Fibroblast of villous mesenchyme (primary cell): ENCODE measurements at places on chromosomes 3 and 15. TPM values are rescaled to one million over a fixed set of nuclear protein-coding genes. Genes with fewer than 3 reads are reported as not detected.

Gene DZIP1L
- 51.5 and 52.7 TPM in 2 replicates for total RNA-seq

Gene KNG1
- not detected in 2 replicates for total RNA-seq

Gene COL8A1
- 324 and 401 TPM in 2 replicates for total RNA-seq

Gene CASR
- total RNA-seq: not detected in 2 replicates

- peak; percentile 33 for DNase-seq
These were observed 47.8 kb upstream of the C3orf70 start for GRCh38 chr3:185200639-185201038.

Gene GOLGA6L4
- total RNA-seq: 1.3 TPM in 2 replicates

Gene BRPF1
- 15.5 and 17.3 TPM in 2 replicates for total RNA-seq

Gene ETV5
- 43.8 and 54.8 TPM in 2 replicates for total RNA-seq

- DNase-seq: no peak
These were observed 17.9 kb upstream of the FAM81A start for GRCh38 chr15:59420108-59420507.

Gene GHSR
- total RNA-seq: not detected in 2 replicates

Gene PLA2G4D
- total RNA-seq: not detected in 2 replicates

- no peak for DNase-seq
These were observed 90.0 kb downstream of the TGFBR2 start for GRCh38 chr3:30696403-30696819.

GRCh38 chr3:150005243-150006112, 34.8 kb upstream of the PFN2 start:
- DNase-seq: peak; percentile 45

- DNase-seq: no peak
These were observed 908 bp upstream of the ADPGK start for GRCh38 chr15:72784456-72784876.

DNA sequence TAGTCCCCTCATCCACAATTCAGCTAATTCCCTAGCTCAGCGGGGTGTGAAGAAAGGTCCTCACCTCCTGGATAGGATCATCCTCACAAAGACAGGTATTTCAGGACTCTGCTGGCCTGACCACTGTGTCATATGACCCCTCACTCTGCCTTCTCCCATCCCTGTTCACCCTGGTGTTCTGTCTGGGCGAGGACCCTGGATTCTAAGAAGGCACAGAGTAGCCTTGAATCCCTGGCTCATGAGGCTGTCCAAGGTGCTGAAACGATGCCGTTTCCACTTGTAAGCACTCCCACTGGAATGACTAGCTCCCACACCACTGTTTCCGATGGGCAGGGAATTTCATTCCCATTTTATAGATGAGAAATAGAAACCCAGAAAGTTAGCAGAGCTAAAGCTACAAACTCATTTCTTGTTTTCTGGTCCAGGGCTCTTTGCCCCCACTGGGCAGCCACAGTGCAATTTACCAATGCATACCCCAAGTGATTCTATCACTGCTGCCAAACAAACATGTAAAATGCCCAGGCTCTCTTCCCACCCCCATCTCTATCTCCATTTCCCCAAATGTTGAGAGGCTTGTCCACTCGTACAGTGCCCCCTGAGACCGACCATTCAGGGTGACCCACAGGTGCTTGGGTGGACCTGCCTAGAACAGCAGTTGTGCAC, 83.2 kb downstream of the RAB11A start:
- DNase-seq: peak; percentile 63

GRCh38 chr15:44661576-44661975, 1.9 kb downstream of the SPG11 start:
- no peak for DNase-seq

GRCh38 chr3:115666920-115667737, 43.8 kb downstream of the GAP43 start:
- DNase-seq: no peak

GRCh38 chr3:35409991-35410390, 229.3 kb upstream of the ARPP21 start:
- DNase-seq: no peak

DNA sequence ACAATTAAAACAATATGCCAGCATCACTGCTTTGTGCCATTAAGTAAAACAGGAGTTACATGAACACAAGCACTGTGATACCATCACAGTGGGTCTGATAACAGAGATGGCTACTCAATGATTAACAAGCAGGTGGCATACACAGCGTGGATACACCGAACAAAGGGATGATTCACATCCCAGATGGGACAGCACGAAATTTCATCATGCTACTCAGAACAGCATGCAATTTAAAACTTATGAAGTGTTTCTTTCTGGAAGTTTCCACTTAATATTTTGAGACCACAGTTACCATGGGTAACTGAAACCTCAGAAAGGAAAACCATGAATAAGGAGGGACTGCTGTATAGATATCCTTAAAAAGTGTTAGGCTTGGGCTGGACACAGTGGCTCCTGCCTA, 44.5 kb downstream of the SLC24A1 start:
- DNase-seq: peak; percentile 66

Gene PFKFB4
- 18.1 and 22.5 TPM in 2 replicates for total RNA-seq

- no peak for DNase-seq
These were observed 2.6 kb upstream of the SLC6A11 start for GRCh38 chr3:10813425-10813824.

GRCh38 chr3:169591983-169592644, 71.4 kb downstream of the MECOM start:
- DNase-seq: no peak

DNA sequence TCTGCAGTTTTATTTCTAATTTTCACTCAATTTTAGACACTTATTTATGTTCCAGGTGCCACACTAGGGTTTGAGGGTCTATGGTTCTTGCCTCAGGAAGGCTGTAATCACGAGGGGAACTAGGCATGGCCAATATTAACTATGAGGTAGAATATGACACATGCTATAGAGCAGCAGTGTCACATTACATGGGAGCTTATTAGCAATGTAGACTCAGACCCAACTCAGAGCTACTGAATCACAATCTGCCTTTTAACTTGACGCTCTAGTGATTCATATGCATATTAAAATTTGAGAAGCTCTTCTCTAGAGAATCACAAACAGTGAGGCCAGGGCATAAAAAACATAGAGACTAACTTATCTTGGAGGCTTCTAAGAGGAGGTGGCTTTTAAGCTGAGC, 32.8 kb upstream of the MRPL3 start:
- DNase-seq: no peak

- no peak for DNase-seq
These were observed 33.3 kb upstream of the TBC1D23 start for GRCh38 chr3:100227511-100227921.

GRCh38 chr15:93088981-93089726, at the start of gene RGMA:
RGMA (minus strand) TSS chr15:93089211; CDS start chr15:93088932, 279 bp downstream.
- DNase-seq: no peak
